ENCODE measurements at places on chromosomes 13 and 19.
A peak's percentile ranks its signal among the peaks of the same experiment; 100 is the strongest.

DNA sequence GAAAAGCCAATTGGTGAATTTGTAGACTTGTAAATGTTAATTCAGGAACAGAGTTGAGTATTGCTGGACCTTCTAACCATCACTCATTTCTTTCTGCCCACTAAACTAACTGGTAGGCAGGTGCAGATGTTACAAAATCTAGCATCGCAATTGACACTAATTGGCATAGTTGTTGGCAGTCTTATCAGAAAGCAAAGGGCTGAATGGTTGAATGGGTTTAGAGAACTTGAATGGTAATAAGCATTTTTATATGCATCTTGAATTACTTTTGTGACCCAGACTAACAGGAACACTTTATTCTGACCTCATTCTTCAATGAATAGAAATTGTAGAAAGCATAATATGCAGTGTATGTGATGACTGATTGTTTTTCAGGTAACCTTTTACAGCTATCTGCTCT, 189.1 kb downstream of the GGACT start:
- no peak for DNase-seq

GRCh38 chr19:7863971-7864689, 10.1 kb downstream of the PRR36 start:
- no peak for DNase-seq

DNA sequence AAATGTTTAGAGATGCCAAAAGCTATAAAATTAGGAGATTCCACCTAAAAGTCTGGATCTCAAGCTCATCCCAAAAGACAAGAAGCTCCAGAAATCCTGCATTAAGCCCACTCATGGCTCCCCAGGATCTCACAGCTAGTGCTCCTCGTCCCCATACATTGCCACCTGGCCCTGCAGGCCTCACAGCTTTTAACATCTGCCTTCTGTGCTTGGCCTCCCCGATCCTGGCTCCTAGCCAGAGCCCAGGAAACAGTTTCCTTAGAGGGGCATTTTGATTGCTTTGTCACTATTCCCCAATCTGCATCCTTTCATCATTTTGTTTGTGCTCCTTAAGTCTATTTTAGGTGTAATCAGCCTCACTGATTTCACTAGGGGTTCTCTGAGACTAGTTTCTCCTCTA, 14.5 kb upstream of the DCT start:
- no peak for DNase-seq

DNA sequence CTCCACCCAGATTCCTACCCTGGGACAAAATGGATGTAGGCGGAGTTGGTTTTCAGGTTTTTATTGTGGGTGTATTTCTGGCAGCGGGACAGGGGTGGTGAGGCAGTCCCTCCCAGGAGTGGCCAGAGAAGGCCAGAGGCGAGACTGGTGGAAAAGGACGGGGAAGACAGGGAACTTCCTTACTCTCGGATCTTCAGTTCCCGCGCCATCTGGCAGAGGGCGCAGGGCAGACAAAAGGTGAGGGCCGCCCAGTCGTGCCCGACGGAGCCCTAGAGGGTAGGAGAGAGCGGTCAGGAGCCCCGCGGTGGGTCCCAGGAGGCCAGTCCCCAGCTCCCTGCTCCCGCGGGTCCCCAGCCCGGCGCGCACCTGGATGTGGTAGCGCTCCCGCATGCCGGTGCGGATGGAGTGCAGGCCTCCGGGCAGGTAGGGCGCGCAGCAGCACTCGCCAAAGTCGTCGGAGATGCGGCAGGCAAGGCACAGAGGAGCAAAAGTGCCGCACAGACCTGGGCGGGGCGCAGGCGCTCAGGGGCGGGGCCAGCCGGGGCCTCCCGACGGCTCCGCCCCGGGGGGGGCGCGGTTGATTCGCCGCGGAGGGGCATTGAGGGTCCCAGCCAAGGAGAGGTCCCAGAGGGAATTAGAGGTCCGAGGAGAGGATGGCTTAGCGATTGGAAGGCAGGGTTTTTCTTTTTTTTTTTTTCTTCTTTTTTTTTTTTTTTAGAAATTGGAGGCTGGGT, 3.0 kb downstream of the CNFN start:
- DNase-seq, result peak; percentile 85

GRCh38 chr19:16889366-16889882, 625 bp downstream of the F2RL3 start:
- no peak for DNase-seq

DNA sequence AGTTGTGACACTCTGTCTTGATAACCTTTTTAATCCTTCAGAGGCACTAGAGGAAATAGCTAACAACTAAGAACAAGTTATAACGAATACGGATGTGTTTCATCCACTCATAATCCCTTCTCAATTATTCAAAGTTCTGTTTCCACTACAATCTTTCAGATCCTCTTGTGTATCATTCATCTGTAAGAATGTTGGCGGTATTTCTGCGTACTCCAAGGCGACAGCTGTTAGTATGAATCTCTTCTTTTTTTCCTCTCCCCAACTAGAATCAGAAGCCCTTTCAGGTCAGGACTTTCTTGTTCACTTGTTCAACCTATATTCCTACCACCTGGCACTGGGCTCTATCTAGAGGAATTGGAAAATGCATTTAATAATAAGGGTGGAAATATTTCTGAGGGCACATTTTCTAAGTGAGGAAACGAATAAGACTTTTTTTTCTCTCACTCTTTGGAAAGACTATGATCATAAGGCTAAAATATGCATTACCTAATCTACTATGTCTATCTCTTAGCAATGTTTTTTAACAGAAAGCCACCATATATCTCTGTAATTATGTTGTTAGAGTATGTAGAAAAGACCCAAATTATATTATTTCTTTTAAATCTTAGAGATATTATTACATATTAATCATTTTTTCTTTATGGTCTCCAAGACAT, 492.9 kb downstream of the PCDH20 start:
- no peak for DNase-seq

DNA sequence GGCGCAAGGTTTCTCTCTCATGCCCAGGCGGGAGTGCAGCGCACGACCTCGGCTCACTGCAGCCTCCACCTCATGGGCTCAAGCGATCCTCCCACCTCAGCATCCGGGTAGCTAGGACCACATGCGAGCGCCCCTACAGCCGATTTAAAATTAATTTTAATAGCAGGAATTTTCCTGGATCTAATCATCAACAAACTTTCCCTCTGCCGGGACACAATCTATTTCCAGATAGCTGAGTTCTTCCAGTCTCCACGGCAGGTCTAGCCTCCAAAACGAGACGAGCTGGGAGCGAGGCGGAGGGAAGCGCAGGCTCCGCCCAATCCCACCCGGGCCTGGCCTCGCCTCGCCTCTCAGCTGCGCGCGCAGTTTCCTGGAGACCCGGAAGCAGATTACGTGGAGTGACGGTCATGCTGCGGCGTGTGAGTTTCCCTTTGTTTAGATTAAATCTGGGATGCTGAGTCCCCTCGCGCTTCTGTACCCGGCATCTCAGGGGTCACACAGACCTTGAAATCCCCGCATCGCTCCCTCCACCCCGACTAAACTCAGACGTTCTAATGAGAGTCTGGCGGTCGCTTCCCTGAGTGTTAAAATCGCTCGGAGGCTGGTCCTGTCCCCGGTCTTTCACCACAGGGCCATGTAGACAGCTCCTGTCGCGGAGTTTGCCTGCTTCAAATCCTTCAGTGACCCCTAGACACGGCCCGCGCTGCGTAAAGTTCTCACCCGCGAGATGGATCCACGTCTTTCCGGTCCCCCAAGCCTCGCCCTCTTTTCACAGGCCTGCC, at the start of gene ZNF880:
Gene ZNF880, plus strand, starts transcription at position 365 of the 782 bp plus-strand sequence. Its CDS starts 43 bp downstream, at position 408.
- DNase-seq, result peak; percentile 90

DNA sequence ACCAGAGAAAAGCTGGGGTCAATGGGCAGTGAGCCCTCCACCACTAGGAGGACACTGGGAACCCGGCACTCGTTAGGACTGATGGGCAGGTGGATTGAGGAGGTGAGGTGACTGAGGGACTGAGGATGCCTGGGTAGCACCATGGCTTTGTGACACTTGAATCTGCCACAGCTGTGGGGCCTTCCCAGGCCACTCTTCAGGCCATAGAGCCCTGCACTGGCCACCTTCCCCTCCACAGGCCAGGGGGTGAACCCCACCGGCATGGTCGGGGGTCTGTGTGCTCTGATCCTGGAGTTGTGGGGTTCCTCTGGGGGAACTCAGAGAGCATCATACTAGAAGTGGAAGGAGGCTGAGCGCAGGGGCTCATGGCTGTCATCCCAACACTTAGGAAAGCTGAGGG, 423.5 kb downstream of the ZNF536 start:
- DNase-seq, result no peak

DNA sequence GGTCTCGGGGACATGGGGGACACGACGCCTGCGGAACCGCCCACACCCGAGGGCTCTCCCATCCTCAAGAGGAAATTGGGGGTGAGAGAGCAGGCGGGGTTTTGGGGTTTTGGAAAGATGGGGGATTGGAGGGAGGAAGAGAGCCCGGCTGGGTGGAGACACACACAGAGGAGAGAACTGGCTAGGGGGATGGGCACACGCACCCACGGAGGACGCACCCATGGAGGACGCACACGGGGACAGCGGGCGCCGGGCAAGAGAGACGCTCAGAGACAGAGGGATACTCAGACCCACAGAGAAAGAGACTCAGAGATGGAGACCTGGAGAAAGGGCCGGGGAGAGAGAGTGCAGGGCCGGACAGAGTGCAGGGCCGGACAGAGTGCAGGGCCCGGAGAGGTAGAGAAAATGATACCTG, 52.1 kb downstream of the MAP4K1 start:
- DNase-seq, result no peak

DNA sequence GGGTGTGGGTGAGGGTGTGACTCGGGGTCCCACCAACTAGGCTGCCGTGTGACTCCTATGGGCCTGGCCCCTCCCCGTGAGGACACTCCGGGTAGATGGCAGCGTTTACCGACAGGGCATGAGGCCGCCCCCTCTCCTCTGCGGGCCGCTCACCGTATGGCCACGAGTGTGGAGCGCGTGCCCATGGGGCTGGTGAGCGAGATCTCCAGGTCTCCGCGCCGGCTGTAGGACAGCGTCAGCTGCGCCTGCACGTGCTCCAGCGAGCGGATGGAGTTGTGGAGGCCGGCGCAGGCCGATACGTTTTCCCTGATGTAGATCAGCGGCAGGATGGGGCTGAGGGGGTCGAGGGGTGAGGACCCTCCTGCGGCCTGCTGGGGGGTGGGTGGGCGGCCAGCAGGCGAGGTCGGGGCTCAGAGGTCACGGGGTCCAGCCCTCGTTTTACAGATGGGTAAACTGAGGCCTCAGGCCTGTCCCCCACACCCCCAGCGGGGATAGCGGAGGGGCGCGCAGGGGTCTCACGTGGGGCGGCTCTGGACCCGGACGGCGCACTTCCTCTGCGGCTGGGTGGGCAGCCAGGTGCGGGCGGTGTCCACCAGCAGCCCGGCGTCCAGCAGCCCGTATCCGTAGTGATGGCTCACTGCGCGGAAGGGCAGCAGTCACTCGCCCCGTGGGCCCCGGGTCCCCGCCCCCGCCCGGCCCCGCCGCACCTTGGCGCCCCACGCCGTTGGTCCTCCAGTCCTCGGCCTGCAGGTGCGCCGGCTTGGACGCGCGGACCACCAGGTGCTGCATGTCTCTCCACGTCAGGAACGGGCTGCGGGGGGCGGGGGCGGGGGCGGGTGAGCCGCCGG, 4.3 kb upstream of the C19orf25 start:
- DNase-seq, result no peak

- DNase-seq, result no peak
Observed at GRCh38 chr13:57018915-57019314, 121.8 kb upstream of the PRR20A start.

DNA sequence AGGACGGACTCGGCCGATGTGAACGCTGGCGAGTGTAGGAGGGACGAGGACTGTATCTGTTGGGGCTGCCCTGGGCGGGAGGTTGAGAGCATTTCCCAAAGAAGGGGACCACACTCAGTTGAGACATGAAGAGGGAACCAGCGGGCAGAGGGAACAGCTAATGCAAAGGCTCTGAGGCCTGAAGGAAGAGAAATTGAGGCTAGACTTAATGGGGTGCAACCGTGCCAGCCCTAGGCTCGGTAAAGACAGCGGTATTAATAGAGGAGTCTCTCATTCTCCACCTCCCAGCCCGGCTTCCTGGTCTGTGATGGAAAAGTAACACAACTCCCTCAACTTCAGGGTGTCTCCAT, 1.1 kb downstream of the MPV17L2 start:
- DNase-seq, result no peak

GRCh38 chr13:36026531-36026930, 104.7 kb downstream of the DCLK1 start:
- no peak for DNase-seq

DNA sequence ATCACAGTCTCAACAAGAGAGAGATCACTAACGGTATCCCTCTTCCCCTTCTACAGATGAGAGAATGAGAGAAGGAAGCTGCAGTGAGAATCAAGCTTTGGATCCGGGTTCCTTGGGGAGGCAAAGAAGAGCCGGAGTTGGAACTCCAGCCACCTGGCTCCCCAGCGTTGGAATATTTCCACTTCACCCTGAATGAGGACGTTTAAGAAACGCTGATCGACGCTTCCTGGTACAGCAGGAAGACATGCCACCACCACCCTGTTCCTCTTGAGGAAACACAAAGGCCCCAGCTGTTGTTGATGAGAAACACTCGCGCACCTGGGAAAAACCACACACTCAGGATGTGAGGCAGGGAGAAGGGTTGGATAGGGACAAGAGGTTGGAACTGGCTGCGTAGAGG, 11.3 kb upstream of the CACNG8 start:
- no peak for DNase-seq

All from SK-N-DZ (cell line).